HuH-7 (cell line): ENCODE measurements at places on chromosomes 11 and 22.
A peak's percentile ranks its signal among the peaks of the same experiment; 100 is the strongest.

GRCh38 chr11:67071420-67072284, 15.0 kb downstream of the RHOD start:
- DNase-seq = peak; percentile 100

DNA sequence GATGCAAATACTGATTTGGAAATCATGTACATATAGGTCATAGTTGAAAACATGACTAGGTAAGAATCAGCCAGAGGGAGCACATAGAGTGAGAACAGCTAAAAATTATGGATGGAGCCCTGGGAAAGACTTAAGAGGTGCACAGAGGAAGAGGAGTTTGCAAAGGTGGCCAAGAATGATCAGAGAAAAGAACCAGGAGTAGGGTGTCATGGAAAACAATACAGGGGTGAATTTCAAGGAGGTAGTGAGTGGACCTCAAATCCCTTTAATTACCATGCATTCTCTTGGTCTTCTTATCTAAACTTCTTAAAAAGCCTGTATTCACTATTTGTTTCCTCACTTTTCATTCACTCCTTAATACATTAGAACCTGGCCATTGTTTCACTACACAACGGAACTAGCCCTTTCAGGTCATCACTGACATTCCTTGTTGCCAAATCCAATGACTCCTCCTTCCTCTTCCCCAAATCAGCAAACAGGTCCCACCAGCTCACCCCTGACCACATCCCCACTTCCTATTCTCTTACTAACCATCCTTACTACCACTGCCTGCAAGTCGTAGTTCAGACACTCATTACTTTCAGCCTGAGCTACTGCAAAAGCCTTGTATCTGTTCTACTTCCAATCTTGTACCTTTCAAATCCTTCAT, 22.6 kb downstream of the BUD13 start:
- no peak for DNase-seq

DNA sequence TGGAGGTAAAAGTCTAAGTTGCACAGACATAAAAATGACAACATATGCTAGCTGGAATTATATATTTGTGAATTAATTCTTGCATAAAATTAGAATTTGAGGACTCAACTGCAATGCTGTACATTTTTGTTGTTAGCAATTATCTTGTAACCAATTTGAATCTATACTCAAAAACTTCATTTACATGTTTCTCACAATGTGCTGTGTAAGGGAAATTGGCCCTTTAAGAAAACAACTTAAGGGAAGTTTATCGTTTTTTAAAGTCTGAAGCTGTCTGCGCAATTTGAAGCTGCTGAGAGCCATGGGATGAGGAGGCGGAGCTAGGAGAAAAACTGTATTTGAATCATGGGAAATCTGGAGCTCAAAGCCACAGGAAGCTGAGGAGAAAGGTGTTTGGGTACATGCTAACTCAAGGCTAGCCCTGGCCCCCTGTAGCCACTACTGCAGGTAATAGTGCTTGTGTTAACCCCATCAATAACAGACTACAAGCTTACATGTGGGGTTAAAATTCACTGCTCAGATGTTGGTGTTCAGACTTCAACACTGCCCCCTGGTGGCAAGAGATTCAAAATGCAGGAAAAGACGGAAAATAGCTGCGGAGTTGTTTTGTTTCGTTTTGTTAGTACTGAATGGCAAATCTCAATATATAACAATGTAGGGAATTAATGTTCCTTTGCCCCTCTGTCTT, 126.1 kb downstream of the BRD1 start:
- no peak for DNase-seq

DNA sequence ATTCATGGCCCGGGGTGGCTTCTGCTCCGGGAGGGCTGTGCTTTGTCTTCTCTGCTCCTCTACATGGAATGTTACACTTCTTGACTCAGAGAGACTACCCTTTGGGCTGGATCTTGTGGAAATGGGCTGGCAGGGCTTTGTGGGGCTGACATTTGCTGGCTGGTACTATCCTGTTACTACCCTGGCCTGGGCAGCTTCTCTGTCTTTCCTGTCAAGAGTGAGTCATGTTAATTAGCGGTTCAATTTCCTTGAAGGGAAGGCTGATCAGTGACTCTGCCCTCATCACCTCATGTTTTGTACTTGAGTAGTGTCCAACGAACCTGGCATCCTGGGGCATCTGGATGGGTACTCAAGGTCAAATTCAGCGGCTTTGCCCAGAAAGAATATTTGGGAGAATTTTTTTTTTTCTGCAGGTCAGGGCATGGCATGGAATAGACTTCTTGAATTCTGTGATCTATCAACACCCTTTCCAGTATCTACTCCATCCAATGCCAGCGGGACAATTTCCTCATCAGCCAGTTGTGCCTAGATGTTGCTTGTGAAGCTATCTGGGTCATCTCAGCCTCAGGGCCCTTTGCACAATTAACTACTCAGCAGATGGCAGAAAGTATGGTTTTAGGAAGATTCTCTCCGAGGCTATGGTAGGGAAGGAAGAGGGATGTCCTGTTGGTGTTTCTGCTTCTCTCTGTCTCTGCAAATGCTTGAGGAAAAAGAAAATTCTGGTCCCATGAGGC, 140.5 kb upstream of the PLET1 start:
- DNase-seq = no peak

DNA sequence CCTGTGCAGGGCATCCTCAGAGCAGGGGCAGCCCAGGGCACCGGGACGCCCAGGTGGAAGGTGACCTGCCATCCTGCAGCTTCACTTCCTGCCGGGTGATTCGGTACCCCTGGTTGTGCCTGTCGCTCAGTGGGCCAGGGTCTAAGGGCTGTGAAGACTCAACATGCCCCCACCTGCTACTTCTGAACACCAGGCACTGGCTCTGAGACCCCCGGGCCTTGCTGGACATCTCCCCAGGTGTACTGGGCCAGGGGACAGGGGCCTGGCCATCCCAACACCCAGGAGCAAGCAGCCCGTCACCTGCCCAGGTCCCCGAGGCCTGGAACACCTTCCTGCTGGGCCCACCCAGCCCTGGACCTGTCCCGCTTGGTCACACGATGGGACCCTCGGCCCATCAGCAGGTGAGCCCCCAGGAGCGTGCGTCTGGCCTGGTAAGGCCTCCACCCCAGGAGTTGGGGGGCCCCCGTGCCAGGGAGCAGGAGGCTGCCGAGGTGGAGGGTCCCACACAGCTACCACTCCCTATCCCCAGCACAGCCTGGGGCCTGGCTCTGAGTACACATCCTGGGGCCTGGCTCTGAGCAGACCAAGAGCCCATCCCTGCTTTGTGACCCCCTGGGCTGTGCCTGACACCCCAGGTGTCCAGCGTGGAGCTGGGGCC, 3.9 kb upstream of the MUC5B start:
- DNase-seq = no peak

GRCh38 chr11:45285250-45285828, 802 bp downstream of the SYT13 start:
- no peak for DNase-seq

- no peak for DNase-seq
These were observed 12.8 kb downstream of the KCNC1 start for GRCh38 chr11:17747131-17747955.

DNA sequence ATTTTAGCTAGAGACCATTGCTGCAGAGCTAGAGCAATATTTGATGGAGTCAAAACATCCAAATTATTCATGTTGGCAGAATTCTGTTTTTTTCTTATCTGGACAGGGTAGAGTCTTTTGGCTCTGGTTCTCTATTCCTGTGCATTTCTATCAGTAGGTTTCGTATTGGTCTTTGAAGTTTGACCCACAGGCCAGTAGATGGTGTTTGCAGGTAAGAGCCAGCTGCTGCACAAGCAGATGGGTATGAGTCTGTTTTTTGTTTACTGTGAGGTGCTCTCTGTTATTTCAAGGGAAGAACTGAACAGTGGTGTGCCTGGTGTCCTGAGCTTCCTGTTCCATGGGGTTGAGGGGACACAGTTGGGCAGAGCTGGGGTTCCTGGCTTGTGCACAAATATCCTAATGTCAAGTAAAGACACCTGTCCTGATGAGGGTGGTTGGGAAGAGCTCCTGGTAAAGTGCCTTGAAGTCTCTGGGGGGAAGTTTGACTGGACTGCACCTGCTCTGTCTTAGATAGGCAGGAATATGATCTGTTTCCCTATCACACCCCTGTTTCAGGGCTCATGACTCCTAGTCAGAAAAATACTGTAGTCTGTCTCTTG, 34.0 kb upstream of the SLC22A25 start:
- no peak for DNase-seq

GRCh38 chr22:19756288-19757128, 4.1 kb upstream of the TBX1 start:
- peak; percentile 98 for DNase-seq

DNA sequence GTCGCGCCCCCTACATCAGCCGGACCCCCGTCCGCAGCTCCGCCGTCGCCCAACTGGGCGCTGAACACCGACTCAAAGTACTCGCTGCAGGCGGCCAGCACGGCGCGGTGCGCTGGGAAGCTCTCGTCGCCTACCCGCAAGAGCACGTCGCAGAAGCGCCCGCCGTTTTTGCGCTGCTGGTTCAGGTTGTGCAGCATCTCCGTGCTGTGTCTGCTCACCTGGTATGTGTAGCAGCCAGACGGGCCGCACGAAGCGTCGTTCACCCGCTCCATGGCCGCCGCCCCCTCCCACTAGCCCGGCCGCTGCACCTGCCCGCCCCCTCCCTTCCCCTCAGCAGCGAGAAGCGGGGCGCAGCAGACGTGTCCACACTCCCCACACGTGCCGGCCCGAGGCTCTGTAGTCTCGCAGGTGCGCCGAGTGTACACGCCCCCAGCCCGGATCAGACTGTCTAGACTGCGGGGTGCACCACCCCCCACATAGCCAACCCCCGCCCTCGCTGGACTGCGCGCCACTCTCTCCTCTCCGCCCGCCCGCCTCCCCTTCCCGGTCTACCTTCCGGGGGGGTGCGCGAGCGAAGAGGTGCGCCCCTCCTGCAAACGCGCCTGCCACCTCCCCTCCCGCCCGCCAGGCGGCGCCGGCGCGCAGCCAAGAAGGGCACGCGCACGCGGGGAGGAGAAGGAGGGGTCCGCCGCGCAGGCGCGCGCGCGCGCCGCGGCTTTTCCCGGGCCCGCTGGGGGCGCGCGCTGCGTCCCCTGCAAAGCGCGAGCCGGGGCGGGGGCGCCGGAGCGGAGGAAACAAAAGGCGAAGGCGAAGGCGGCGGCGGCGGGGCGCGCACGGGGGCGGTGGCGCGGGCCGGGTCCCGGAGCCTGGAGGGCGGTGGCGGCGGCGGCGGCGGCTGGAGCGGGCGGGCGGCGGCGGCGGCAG, 553 bp downstream of the PATZ1 start:
- DNase-seq = peak; percentile 96

- DNase-seq = no peak
These were observed 618.0 kb downstream of the BRD1 start for GRCh38 chr22:49209452-49210195.

DNA sequence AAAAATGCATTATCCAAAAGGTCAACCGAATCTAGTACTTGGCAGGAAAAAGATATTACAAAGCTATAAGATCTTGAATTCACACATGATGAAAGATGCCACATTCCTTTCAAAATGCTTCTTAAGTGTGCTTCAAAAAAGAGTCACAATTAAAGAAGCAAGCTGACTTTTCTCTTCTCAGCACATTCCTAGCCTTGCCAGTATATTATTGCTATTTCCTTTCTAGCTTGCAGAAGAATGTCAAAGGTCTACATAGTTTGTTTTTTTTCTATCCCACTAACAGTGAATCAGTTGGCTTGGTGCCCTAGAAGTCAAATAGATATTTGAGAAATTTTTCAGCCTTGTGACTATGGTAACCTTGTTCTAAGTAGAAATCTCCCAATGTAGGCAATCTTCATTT, 56.8 kb downstream of the GUCY1A2 start:
- DNase-seq = no peak

- DNase-seq = no peak
These were observed 59.4 kb downstream of the KDM2A start for GRCh38 chr11:67178421-67178820.

- no peak for DNase-seq
These were observed at the start of gene ANO1 for GRCh38 chr11:70078095-70078780. ANO1 (plus strand) TSS chr11:70078317; CDS start chr11:70078607, 290 bp downstream.

- no peak for DNase-seq
These were observed 9.7 kb downstream of the TMEM45B start for GRCh38 chr11:129825380-129825779.

- no peak for DNase-seq
These were observed 27.8 kb upstream of the CCDC134 start for GRCh38 chr22:41772645-41773044.

GRCh38 chr11:60699936-60700335, 524 bp downstream of the MS4A8 start:
- DNase-seq = no peak

DNA sequence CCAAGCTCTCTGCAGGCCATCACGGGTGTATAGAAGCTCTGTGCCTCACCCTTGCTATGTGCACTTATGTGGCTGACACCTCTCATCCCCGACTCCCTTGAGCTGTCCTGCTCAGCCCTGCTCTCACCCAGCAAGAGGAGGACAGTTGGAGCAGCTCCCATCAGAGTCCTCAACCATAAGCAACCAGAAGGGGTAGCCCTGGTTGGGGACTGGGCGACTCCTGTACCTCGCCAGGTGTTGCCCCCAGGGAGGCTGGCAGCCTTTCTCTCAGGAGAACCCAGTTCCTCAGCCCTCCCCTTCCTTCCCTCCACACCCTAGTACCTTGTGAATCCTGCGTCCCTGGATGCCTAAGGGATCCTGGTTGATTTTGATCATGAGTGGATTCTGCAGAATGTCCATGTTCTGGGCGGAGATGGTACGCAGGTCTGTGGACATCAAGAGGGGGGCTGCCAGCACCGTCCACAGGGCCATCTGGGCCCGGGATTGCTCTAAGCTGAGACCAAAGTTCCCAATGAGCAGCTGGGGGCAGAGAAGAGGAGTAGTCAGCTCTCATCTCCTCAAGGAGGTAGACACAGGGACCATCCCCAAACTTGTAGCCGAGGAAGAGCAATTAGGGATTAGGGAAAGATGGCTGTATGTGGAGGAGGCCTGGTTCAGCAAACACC, 8.0 kb downstream of the NAGA start:
- DNase-seq = no peak

DNA sequence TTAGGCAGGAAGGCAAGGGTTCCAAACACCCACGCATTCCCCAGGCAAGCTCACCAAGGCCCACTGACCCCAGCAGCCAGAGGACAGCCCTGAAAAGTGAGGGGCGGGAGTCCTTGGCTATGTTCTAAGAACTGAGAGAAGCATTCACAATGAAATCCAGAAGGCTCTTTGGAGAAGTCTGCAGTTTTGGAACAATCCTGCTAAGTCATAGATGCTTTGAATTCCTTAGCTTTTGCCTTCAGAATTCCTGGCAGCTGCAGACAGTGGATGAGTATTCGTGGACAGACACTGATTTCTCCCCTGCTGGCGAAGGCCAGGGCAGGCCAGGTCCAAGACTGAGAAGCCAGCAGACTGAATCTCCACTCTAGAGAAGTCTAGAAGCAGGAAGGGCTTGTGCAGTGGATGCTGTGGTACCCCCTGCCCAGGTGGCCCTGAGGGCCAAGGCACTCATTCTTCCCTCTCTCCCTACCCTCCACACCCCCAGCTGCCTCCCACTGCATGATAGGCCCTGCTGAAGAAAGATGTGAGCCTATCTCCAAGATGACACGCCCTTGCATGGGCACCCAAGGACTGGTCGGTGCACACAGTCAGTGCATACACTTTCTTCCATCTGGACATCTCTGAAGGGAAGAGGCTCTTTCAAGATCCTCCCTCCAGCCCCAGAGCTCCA, 133.2 kb upstream of the TEAD1 start:
- DNase-seq = no peak

- no peak for DNase-seq
These were observed 64.4 kb downstream of the MYH9 start for GRCh38 chr22:36323182-36323854.
